GOT3 (cell line): ENCODE measurements at places on chromosomes 7 and 10.

- DNase-seq = no peak
Measured at GRCh38 chr7:108001764-108002725, 916 bp downstream of the LAMB1 start.

- no peak for DNase-seq
Measured at GRCh38 chr7:67435894-67436535, 439.4 kb downstream of the TYW1 start.

DNA sequence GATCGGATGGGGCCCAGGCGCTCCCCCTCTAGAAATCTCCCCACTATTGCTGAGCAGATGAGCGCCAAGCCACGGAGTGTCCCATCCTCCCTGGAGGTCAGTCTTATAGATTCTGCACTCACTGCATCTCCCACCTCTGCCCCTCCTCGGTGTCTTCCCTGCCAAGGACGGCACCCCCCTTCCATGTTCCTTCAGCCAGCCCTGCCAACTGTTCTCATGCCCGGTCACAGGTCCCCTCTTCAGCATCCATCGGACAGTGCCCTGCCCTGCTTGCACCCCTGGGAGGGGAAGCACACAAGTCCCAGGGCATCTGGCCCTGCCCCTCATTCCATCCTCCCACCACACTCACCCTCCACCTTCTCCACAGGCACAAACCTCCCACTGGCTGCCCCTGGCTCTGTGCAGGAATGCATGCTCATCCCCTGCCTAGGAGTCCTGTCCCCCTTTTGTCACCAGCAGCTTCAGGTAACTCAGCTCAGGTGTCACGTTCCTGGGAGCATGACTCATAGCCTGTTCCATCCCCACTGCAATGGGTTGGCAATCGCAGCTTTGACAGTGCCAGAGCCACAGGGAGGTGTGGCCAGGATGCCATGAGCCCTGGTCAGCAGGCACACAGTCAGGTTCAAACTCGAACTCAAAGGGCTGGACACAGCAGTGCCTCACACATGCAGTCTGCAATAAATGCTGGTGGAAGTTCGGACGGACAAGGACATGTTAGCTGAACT, 234.7 kb upstream of the TCERG1L start:
- DNase-seq = no peak

GRCh38 chr10:3399756-3400155, 227.2 kb upstream of the PITRM1 start:
- no peak for DNase-seq

DNA sequence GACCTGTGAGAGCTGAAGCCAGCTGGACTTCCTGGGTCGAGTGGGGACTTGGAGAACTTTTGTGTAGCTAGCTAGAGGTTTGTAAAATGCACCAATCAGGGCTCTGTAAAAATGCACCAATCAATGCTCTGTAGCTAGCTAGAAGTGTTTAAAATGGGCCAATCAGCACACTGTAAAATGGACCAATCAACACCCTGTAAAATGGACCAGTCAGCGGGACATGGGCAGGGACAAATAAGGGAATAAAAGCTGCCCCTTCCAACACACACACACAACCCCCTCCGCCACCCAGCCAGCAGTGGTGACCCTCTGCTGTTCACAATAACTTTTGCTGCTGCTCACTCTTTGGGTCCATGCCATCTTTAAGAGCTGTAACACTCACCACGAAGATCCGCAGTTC, 7.1 kb downstream of the ZNF511 start:
- DNase-seq = no peak

GRCh38 chr10:72097448-72098300, 9.3 kb upstream of the SPOCK2 start:
- no peak for DNase-seq

DNA sequence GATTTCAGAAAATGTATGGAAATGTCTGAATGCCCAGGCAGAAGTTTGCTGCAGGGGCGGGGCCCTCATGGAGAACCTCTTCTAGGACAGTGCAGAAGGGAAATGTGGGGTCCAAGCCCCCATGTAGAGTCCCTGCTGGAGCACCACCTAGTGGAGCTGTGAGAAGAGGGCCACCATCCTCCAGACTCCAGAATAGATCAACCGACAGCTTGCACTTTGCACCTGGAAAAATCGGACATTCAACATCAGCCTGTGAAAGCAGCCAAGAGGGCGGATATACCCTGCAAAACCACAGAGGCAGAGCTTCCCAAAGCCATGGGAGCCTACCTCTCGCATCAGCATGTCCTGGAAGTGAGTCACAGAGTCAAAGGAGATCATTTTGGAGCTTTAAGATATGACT, 14.3 kb downstream of the RPEL1 start:
- DNase-seq = no peak

DNA sequence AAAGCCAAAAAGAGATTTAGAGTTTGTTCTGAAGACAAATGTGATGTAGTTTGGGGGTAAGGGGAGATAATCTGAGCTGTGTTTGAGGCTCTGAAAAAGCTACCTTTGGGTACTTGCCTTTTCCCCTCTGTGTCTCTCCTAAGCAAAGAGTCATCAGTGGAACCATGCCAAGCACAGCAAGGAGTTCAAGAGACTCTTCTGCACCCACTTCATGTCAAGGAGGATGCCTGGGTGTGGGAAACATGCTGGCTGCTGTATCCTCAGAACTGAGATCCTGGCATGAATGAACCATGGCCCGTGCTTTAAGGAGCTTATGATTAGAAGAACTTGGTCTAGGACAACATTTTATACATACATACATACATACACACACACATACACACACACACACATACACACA, 142.9 kb downstream of the NOC3L start:
- DNase-seq = no peak

- DNase-seq = no peak
Measured at GRCh38 chr7:3179456-3179855, 121.6 kb upstream of the SDK1 start.

- no peak for DNase-seq
Measured at GRCh38 chr7:37357637-37357996, 91.0 kb downstream of the ELMO1 start.

DNA sequence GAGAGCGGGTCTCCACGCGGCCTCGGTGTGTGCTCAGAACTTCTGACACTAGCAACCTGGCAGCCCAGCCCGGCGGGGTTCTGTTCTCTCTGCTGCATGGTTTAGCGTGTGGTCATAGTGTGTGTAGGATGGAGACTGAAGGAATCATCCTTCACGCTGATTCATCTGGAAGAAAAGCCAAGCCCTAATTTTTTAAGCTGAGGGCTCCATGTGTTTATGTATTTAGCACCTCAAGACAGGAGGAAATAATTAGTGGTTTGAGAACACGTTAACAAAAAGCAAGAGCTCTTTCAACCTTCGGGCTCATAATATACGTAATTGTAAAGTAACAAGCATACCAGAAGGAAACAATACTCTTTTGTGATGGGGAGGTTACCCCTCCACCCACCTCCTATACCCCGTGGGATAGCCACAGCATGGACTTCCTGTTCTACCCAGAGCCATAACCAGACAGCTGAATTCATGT, 504.6 kb upstream of the MKI67 start:
- no peak for DNase-seq

GRCh38 chr10:8910314-8910713, 855.8 kb downstream of the GATA3 start:
- no peak for DNase-seq

DNA sequence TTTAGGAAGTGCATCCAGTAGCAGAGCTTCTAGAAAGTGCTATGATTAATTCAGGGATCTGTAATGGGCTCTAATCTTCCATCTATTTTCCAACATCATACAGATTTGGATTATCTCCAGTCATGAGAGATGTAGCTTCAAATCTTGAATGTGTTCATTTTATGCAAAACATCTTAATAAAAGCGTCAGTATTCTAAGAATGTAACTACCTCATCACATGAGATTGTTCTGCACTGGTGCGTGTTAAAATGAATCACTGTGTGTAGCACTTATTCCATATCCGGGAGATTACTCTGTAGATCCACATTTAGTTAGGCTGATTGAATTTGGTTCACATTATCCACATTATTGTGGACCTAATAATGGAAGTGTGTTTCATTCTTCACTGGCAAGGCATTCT, 344.9 kb upstream of the CHRM2 start:
- DNase-seq = no peak

DNA sequence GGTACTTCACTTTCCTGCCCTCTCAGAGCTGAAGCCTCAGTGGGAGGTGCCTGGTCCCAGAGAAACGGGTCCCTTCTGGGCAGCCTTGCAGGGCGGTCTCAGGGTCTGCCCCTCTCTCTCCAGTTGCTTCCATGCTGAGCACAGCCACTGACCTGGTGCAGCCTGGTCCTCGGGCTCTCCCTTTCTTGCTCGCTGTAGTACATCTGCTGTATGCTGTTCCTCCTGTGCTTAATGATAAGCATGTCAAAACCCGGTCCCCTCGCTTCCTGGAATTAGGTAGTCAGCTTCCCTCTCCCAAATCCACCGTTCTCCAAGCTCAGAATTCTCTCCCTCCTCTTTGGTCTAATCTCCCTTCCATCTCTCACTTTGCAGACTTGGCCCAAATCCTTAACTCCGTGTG, 11.0 kb upstream of the HPS1 start:
- DNase-seq = no peak

- DNase-seq = no peak
Measured at GRCh38 chr10:124296813-124297788, 121.6 kb downstream of the OAT start.

- DNase-seq = no peak
Measured at GRCh38 chr10:22682237-22683139, 31.9 kb downstream of the PIP4K2A start.

DNA sequence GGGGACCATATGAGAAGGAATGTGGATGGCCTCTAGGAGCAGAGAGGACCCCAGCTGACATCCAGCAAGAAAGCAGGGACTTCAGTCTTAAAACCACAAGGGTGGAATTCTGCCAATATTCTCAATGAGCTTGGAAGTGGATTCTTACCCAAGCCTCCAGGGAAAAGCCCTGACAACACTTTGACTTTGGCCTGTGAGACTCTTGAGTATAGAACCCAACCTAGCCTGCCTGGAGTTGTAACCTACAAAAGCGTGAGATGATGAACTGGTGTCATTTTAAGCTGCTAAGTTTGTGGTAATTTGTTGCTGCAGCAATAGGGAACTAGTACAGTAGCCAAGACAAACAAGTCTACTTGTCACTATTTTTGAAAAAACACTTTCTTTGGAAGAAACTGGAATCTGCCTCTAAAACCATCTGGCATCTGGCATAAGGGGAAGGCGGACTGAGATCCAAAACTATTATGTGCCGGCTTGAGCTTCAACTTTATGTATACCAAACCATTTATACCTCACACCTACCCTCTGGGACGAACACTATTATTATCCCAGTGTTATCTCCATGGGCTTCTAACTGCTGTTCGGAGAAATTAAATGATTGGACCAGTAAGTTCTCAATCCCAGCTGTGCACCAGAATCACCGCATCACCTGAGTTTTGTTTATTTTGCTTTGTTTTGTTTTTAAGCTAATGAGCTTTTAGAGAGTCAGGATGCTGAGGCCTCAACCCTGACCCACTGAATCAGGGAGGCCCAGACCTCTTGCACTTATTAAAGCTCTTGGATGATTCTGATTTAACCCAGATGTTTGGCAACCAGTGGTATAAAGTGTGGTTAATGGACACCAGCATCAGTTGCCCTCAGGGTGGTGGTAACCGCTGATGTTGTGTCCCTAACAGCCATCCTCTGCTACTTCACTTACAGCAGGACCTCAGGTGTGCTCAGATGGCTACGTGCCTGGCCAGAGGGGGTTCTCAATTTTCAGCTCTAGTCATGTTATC, 83.0 kb downstream of the C1GALT1 start:
- no peak for DNase-seq

DNA sequence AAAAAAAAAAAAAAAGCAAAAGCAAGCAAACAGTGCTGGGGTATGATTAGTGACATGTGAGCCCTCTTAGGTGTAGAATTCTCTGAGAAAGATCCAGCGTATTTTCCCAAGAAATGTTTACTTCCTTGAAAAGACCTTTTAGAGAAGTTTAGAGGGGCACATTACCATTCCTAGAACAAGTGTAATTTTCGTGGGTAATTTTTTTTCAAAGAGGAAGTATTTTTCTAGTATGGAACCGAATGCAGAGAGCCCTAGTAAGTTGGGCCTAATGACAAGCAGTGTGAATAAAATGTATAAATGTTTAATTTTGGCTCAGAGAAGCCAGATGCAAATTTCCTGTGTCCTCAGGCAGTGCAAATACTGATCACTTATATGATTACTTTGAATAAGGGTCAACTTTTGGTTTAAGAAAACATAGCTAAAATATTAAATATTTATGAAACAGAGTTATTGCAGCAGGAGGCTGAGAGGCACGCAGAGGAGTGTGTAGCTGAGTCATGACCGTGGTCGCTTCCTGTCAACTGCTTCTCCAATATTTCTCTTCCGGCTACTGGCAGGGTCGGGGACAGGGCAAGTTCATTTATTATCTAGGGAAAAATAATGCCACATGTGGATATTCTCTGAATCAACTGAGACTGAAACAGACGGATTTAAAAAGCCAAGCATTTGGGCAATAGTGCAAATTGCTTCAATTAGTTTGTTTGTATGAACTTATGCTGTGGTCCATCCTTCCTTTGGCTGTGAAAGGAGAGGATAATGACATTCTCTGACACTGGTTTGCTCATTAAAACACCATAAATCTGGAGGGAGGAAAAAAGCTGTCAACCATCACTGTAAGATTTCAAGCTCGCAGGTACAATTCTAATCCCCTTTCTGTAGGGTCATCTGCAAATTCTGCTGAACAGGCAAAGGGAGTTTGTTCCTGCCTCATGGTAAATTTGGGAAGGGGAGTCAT, 495.2 kb downstream of the GLRX3 start:
- DNase-seq = no peak

GRCh38 chr10:66350622-66351399, 575.0 kb upstream of the LRRTM3 start:
- no peak for DNase-seq

GRCh38 chr10:16809074-16809718, 8.0 kb downstream of the RSU1 start:
- DNase-seq = no peak

- no peak for DNase-seq
Measured at GRCh38 chr7:14698239-14698638, 204.3 kb downstream of the DGKB start.

DNA sequence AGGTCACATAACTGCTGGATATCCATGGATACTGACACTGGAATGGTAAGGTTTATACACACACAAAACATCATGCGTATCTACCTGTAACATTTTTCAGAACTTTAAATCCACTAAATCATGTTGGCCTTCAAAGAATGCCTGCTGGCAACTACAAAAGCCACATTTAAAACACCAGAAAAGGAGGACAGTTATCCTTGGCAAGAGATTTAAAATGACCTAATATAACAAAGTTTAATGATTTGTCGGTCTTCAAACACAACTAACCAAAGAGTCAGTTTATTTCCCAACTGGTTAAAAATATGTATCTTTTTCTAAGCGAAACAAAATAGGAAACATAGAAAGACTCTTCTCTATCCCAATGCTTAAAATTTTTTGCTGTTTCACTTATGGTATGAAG, 24.0 kb downstream of the WAPL start:
- DNase-seq = no peak

GRCh38 chr7:18532813-18533212, 37.3 kb downstream of the HDAC9 start:
- DNase-seq = no peak

GRCh38 chr10:94192974-94193373, 169.8 kb downstream of the NOC3L start:
- no peak for DNase-seq

- DNase-seq = no peak
Measured at GRCh38 chr10:60099998-60100747, 193.8 kb upstream of the CCDC6 start.
